ENCODE measurements at places on chromosomes 5 and 9.

GRCh38 chr9:97293207-97293721 lies 14.2 kb upstream of the CCDC180 start:
- no peak for DNase-seq

DNA sequence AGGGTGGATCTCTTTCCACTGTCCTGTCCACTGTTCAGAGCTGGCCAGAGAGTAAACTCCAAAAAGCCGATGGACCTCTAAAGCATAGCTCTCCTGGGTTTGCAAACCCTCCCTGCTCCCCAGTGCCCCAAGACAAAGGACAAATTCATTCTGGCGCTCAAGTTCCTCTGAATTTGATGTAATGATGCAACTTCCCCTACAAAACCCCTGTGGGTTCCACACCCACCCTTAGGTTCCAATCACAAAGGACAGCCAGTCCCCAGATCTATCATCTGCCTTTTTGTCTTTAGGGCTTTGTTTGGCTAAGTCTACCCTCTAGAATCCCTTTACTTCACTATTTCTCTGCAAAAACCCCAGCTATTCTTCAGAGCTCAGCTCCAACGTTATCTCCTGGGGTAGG lies 57.4 kb upstream of the SLC25A51 start:
- no peak for DNase-seq

- DNase-seq, result no peak
These were observed 827.6 kb upstream of the ACO1 start for GRCh38 chr9:31556667-31557463.

DNA sequence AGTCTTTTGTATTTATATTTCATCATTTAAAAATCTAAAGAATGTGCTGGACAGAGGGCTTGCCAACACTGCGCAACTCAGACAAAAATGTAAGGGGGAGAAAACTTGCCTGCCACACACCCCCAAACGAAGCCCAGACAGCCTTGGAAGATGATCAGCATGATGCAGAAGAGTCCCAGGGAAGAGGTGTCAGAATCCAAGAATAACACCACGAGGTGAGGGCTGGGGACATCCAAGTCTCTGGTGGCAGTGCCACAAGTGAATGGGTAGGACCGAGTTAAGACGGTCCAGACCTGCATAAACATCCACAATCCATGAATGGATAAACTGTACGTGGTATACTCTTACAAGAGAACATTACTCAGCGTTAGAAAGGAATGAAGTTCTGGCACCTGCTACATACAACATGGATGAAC lies 10.4 kb downstream of the EPB41L4B start:
- DNase-seq, result no peak

DNA sequence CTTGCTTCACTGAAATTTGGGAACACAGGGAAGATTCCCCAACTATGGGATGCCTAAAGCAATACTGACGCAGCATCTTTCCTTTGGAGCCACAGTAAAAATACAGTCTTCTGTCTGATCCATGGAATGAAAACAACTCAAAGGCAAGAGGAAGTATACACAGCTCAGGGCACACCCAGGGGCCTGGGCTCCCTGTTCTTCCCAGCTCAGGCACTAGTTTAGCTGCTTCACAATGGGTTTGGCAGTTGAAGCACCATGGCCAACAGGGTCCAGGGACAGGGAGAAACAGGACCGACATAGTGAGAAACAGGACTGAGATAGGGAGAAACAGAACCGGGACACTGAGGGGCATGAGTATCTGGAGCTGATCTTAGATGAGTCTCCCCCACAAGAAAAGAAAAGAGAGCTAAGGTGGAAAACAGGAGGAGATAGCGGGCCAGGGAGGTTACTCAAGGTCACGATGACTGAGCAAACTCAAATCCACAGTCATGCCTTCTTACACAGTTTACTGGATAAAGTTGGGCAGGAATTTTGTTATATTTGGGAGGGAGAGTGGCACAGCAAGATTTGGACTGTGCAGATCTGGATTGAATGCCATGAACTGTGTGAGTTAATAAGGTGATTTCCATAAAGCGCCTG lies 198.8 kb downstream of the SMARCA2 start:
- no peak for DNase-seq

DNA sequence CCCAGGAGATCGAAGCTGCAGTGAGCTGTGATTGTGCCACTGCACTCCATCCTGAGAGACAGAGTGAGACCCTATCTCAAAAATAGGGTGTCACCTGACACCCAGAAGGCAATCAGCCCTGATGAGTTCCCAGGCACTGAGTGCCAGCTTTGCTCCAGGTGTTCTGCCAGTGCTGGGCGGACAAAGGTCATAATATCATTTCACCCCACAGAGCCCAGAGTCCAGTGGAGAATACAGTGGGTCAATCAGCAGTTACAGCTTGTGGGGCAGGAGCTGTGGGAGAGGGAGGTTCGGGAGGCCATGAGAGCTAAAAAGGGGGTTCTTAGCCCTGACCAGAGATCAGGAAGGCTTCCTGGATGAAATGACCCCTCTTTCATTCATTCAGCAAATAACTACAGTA lies 24.4 kb upstream of the SH3RF2 start:
- DNase-seq, result no peak

DNA sequence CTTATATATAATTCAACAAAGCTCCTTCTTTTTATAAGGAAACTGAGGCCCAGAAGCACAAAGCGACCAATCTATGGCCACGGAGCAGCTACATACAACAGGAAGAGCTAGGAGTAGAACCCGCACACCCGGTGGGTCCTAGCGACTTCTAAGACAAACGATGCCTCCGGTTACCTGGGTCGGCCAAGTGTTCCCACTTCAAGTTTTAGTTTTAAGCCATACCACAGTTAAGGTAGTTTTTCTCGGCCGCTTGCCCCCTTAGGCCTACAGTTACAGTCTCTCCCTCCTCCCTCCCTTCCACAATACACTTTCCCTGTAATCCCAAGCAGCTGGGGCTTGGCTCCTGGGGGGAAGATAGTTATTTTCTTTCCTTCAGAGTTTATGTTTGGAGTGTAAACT lies 533 bp downstream of the SREK1IP1 start:
- DNase-seq, result no peak

GRCh38 chr5:113050721-113051382 lies 74.3 kb downstream of the DCP2 start:
- DNase-seq, result no peak

GRCh38 chr9:105059252-105059651 lies 131.3 kb upstream of the ABCA1 start:
- no peak for DNase-seq

GRCh38 chr9:126298063-126298801 lies 28.4 kb upstream of the MVB12B start:
- DNase-seq, result no peak

GRCh38 chr5:170791325-170791954 lies 7.9 kb downstream of the GABRP start:
- no peak for DNase-seq

GRCh38 chr9:9764821-9765220 lies 848.0 kb downstream of the PTPRD start:
- DNase-seq, result no peak

DNA sequence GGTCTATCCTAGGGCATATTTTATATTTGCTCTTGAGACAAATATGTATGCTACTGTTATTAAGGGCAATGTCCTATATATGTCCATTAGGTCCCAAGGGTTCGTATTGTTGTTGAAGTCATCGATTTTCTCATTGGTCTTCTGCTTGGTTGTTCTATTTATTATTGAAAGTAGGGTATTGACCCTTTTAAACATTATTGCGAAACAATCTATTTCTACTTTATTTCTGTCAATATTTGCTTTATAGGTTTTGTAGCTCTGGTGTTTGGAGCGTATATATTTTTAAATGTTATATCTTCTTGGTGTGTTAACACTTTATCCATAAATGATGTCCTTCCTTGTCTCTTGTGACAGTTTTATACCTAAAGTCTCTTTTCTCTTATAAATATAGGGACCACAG lies 16.2 kb upstream of the DIRAS2 start:
- DNase-seq, result no peak

DNA sequence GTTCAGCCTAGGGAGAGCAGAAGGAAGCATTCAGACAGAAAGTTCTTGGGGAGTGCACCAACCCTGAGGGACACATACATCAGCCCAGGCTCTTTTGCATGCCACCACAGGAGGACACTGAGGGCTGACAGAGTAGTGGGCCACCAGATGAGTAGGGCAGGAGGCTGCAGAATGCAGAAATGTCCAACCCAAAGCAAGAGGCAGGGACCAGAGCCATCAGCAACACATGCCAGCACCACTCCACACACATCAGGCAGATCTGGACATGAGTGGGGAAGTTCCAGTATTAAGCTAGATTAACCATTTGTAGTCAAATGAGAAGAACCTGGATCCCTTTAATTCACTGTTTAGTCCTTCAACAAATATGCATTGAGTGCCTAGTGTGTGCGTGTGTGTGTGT lies 35.7 kb upstream of the OTULINL start:
- no peak for DNase-seq

- DNase-seq, result no peak
These were observed 74.7 kb downstream of the LURAP1L start for GRCh38 chr9:12849486-12850003.

DNA sequence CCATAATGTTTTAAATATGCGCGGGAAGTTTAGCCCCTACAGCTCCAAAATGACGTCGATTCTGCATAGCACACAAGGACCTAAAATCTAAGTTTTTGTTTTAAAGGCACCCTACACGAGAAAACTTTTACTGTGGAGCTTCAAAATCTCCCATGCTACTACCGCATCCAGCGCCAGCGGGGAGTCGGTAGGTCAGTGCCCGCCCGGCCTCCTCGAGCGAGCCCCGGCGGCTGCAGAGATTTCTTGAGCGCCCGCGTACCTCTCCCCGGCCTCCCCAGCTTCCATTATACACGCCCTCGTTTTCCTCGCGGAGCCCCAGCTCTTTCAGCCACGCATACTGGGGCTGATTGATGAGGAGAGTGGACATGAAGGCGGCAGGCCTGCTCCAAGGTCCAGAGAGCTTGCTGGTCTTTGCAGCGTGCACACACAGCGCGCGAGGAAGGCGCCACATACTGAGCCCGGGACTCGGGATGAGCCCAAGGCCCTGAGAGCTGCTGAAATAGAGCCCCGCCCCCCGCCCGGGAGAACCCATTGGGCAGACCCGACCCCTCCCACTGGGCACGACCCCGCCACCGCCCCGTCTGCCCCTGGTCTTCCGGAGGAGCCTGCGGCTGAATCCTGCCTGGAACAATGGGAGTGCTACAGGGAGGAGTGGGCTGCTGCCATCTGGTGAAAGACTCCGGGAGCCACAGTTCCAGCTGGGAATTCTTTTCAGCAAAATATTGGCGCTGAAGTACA lies at the start of gene ALDH7A1:
Gene ALDH7A1 (minus strand): TSS at position 472 of the 738 bp plus-strand sequence. CDS start 21 bp downstream, at position 451.
- no peak for DNase-seq

DNA sequence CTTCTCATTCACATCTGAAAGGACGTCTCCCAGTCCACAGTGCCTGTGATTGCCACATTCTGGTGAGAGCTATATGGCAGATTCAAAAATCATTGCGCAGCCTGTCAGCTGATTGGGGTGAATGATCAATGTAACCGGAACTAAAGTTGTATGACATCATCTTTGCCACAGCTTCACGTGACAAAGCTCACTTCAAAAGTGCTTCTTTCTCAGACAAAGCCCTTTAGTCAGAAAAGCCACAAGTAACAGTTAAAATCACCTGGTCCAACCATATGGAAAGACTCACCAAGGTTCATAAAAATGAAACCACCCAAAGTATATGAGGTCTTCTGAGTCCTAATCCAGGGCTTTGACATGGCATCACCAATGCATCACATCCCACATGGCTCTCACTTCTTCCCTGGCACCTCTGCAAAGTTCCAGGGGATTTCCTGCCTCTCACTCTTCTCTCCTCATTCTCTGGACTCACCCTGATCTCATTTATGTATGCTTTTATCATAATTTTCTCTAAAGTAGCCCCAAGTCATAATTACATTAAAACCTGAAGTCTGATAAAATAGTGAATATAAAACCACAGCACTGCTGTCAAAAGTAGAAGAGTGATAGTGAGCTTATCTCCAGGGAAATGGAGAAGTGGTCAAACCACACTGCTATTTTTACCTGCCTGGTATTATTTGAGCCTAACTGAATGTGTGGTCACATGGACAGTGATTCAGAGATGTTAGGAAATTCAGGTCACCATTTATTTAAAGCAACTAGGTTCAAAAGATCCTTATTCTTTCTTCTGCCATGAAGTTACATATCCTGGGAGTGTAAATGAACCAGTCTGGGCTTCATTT lies 193.1 kb upstream of the PTGER4 start:
- peak; percentile 3 for DNase-seq

DNA sequence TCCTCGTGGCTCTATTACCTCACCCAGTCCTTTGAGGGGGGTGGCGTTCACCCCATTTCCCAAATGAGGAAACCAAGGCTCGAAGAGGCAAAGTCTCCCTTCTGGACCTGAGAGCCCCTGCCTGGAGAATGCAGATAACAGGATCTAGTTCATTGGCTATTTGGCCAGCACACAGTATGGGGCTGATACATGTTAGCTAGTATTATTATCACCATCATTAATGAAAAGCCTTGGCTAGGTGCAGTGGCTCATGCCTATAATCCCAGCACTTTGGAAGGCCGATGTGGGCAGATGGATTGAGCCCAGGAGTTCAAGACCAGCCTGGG lies 4.3 kb downstream of the SH3GLB2 start:
- no peak for DNase-seq

DNA sequence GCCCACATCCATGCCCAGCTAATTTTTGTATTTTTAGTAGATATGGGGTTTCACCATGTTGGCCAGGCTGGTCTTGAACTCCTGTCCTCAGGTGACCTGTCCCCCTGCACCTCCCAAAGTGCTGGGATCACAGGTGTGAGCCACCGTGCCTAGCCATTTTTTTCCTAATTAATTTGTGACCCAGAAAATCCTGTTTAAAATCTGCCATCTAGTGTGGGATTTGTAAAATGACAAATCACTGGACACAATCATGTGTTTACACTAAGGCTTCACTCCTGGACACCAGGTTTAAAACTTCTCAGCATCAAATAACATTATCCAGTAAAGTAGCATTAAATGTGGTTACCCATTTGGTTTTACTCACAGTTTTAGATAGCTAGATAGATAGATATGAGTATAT lies 18.6 kb upstream of the KDM4C start:
- DNase-seq, result no peak

GRCh38 chr9:73565833-73566465 lies 414.3 kb downstream of the ANXA1 start:
- DNase-seq, result no peak

GRCh38 chr9:1972672-1973071 lies 42.5 kb upstream of the SMARCA2 start:
- no peak for DNase-seq

DNA sequence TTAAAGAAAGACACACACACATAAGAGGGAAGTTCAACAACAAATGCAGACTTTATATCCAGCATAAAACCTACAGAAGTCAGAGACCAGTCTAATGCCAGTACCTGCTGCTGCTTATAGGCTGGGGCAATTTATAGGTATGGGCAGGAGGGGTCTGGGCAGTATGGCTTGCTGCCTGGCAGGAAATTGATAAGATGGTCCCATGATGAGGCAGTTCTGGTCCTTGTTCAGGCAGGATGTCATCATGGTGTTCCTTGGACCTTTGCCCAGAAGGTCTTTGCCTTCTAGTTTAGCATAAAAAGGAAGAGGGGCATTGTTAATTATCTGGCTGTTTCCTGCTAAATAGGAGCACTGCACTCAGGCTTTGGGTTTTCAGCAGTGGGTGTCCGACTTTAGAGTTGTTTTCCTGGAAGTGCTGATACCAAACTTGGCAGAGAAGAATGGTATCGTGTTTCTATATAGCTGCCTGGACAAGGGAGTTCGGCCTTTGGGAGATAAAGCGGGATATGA lies 10.4 kb upstream of the PDCD1LG2 start:
- DNase-seq, result no peak

- no peak for DNase-seq
These were observed 23.8 kb downstream of the TYRP1 start for GRCh38 chr9:12716823-12717600.

GRCh38 chr5:61599370-61600122 lies 267.5 kb downstream of the ZSWIM6 start:
- DNase-seq, result no peak

All from stimulated activated CD4-positive, alpha-beta T cell treated with anti-CD3 and anti-CD28 coated beads, Interleukin-15, amount 100 ng/mL, for 1 hour (primary cell).